Stimulated activated CD4-positive, alpha-beta T cell treated with anti-CD3 and anti-CD28 coated beads, Interleukin-2, amount 100 ng/mL, for 4 hours (primary cell): ENCODE measurements at places on chromosomes 7 and 10.
A peak's percentile ranks its signal among the peaks of the same experiment; 100 is the strongest.

DNA sequence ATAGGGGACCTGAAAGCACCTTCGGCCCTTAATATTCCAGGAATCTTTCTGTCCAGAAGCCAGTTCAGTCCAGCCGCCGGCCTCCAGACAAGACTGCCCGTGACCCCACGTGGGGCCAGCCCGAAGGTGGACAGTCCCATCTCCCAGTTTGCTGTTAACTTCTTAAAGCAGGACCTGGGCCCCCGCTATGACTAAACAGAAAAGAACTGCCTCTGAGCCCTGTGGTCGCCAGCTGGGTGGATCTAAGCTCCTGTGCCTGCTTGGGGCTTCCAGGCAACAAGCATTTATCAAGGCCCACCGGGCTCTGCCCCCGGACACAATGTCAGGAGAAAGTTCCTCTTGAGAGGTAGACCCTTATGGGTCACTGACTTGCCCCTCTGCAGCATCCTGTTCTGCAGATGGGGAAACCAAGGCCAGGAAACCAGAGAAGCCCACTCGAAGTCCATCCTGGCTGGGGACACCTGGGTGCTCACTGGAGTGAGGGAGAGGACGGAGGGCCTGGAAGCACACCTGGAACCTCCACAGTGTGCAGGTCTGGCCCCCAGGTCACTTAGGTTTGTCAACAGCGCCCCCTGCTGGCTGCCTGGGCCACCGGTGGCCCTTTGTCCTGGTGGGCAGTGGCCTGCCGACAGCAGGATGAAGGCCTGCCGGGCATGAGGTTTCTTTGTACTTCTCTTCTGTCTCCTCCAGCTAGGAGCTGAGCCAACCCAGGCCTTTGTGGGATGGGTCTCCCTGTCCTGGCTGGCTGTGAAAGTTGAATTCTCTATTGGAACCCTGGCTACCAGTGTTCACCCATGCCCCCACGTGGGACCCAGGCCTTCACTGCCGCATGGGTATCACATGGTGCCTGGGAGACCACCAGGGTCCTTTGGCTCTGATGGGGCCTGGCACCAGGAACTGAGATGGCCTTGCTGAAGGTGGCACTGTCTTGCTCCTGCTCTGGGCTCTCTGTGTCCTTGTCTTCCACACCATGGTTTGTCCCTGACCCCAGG, 128.0 kb downstream of the ZMIZ1 start:
- DNase-seq: peak; percentile 52

DNA sequence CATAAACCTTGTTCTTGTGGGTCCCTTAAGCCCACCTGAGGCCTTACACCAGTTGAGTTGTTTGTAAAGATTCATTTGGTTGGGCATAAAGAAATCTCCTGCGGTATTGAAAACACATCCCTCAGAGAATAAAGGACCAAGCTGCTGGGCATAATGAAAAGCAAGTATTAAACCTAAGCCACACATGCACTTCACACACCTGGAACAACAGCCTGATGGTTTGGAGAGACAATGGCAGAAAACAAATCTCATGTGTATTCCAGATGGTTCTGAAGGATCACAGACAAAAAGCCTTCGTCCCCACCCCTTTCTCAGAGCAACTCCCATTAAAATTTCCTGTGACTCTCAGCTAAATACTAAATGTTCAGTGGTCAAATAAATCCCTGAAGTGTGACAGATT, 44.2 kb downstream of the FEZF1 start:
- no peak for DNase-seq

GRCh38 chr10:7407368-7408290, 3.2 kb downstream of the SFMBT2 start:
- DNase-seq: no peak

DNA sequence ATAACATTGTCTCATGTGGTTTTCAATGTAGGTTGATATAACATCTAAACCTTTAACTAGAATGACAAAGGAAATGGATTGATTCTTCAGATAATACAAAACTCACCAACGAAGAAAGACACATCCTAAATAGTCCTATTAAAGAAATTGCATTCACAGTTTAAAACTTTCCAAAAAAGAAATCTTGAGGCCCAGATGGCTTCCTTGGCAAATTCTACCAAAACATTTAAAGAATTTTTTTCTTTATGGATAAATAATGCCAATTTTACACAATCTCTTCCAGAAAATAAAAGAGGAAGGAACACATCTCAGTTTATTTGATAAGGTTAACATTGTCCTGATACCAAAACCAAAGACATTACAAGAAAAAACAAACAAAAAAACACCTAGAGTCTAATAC, 349.5 kb downstream of the CALN1 start:
- no peak for DNase-seq

GRCh38 chr10:123139521-123140163, 3.9 kb downstream of the HMX3 start:
- no peak for DNase-seq

GRCh38 chr7:17523813-17524739, 225.6 kb downstream of the AHR start:
- no peak for DNase-seq

DNA sequence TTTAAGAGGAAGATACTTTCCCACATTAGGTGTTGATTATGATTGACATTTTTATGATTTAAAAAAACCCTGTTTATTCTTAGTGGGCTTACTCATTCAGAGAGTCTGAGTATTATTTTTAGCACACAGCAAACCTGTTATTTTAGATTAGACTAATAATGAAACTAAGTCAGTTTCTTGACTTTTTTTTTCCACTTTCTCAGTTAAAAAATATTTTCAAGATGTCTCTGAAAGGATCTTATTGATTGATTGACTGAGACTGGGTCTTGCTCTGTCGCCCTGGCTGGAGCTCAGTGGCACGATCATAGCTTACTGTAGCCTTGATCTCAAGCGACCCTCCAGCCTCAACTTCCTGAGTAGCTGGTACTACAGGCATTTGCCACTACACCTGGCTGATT, 20.4 kb upstream of the INPP5F start:
- DNase-seq: no peak

DNA sequence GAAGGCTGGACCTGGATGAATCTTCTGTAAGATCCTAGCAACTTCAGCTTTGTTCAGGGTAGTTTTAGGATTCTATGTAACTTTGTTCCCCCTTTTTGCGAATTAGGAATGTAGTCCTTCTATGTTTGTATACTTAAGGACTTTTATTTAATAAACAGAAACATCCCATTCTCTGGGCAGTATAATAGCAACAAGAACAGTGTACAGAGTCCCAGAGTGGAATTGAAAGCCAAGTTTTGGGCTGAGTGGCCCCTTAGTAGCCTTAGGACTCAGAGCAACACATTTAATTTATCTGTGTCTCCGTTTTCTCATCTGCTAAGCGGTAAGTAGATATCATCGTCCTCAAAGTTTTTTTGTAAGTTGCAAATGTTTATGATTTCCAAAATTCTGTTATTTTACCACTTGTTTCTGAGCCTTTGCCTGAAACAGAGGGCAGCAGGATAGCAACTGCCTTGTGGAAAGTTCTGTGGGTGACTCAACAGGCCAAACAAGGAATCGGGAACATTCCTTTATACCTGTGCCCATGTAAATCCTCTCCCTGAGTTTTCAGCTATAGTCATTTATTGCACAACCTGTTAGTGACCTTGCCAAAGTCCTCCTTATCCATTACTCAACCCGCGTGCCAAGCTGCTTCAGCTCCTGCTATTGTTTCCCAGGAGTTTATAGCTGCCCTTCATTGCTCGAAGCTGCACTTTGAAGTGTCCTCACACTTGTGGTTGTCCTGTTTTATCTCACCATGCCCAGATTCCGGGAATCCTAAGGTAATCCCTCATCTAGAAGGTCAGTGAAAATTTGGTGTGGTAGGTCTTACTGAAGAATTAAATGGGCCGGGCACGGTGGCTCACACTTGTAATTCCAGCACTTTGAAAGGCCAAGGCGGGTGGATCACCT, 199.1 kb upstream of the AHR start:
- no peak for DNase-seq

DNA sequence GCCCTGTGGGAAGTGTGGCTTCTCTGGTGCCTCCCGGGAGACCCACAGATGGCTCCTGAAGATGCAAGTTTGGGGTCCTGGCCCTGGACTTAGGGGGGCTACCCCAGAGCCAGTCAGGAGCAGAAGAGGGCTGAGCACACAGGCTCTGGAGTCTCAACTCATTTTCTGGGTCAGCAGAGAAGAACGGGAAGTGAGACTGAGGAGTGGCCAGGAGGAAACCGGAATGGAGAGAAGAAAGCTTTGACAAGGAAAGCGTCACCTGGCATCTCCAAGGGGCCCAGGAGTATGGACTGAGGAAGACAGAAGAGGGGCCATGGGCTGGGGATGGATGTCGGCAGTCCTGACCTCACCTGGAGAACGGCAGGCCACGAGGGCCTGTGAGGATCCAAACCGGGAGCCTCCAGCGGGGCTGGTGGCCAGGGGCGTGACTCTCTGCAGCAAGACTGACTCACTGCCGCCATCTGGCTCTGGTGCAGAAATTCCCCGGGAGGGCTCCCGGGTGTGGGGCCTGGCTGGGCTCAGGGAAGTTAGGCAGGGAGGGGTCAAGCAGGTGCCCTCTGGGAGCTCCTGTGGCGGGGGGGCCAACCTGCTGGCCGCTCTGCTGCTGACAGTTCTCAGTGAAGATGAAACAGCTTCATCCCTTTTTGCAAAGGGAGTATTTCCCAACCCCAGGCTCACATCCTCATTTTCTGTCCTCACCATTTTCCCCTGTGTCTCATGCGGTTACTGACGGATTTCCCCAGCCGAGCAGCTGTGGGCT, 23.6 kb downstream of the DAGLB start:
- no peak for DNase-seq

GRCh38 chr10:107826171-107826570, 661.7 kb upstream of the SORCS1 start:
- DNase-seq: no peak

DNA sequence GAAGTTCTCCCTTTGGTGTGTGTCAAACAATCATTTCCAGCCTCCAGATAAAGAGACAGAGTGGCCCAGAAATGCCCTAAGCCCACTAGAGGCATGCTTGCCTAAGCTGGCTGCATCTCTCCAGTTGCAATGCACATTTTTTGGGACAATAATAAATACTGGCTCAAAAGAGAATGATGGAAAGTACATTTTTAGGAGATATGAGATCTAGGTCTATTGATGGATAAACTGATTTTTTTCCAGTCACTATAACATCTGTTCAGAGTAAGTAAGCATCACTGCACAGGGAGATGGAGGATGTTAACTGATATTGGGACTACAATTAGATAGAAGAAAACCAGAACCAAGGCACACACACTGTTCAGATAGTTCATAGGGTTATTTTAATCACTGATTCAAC, 553.0 kb downstream of the GRM8 start:
- no peak for DNase-seq

DNA sequence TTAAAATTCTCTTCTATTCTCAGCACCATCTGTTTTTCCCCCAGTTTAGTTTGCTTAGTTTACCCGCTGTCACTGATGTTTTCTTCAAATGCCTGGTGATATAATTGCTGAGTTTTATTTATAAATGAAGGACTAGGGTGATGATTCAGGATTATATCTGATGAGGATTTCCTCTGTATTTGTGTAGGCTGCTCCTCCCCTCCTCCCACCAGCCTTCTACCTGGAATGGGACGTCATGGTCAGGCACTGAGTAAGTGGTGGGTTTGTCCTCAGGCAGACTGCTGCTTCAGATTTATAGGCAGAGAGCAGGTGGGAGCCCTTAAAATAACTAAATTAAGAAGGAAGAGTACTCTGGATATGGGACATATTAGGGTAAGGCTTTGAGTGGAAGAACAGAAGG, 35.8 kb downstream of the PALS2 start:
- no peak for DNase-seq

GRCh38 chr7:67875558-67875957, 878.9 kb downstream of the TYW1 start:
- DNase-seq: no peak
